ENCODE measurements at places on chromosomes 1 and 21.

DNA sequence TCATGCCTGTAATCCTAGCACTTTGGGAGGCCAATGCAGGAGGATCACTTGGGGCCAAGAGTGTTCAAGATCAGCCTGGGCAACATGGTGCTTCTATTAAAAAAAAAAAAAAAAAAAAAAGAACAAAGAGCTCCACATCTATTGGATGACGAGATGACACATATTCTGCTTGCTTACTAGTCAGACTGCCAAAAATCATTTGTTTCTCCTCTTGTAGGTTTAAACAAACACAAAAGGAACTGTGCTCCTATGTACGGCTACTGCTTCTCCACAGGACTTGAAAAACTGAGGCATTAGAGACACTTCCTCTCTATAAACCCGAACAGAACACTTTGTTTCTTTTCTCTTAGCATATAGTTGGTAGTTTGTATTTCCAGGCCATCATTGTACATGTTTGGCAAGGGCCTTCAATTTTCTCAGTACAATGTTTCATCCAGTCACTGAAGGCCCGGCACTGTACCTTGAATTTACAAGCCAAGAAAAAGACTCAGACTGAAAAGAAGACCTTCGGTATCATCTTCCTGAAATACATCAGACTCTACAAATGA is 6.0 kb downstream of the TRIT1 start:
- DNase-seq: no peak

GRCh38 chr21:33300701-33301631 is 23.8 kb upstream of the IFNAR1 start:
- no peak for DNase-seq

GRCh38 chr1:182598296-182598695 is 5.9 kb downstream of the RGS16 start:
- DNase-seq: no peak

DNA sequence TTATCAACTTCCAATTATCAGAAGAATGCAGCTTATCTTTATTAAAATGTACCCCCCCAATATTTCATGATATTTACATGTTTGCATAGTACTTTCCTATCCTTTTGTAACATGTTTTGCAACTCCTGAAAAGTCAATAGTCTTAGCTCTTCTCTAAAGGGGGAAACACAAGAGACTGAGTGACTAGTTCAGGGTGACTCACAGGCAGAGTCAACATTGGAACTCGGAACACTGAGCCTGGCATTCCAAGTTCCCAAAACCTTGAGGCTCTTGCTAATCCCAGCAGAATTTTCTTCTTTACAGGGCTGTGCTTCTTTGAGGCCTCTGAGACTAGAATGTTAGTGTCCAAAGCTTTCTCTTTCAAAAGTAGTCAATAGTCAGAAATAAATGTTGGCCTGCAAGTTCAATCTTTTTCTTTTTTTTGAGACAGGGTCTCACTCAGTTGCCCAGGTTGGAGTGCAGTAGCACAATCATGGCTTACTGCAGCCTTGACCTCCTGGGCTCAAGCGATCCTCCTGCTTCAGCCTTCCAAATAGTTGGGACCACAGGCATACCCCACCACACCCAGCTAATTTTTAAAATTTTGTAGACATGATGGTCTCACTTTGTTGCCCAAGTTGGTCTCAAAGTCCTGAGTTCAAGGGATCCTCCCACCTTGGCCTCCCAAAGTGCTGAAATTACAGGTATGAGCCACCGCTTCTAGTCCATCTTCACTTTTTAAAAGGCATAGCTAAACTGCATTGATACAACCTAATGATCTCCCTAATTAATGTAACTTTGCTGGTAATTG is 37.5 kb downstream of the ZNF281 start:
- no peak for DNase-seq

DNA sequence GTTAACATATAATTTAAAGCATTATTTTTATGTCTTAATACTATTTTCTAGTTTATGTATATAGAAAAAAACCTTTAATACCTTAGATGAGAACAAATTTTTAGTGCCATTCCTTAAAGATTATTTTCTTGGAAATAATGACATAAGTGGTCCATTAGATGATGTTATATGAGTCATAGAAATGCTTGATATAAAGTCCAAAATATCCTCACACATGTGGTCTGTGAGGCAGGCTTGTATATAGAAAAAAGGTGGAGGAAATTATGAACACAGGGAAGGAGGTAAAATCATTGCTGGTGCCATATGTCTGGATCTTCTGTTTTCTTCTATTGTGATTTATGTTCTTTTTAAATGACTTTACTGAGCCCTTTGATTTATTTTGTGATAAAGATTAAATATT is 79.3 kb downstream of the MAP3K7CL start:
- DNase-seq: no peak

GRCh38 chr1:183804916-183805841 is at the start of gene RGL1:
Gene RGL1 (plus strand): TSS chr1:183805120. CDS start chr1:183805298, 178 bp downstream.
- DNase-seq: peak; percentile 80

DNA sequence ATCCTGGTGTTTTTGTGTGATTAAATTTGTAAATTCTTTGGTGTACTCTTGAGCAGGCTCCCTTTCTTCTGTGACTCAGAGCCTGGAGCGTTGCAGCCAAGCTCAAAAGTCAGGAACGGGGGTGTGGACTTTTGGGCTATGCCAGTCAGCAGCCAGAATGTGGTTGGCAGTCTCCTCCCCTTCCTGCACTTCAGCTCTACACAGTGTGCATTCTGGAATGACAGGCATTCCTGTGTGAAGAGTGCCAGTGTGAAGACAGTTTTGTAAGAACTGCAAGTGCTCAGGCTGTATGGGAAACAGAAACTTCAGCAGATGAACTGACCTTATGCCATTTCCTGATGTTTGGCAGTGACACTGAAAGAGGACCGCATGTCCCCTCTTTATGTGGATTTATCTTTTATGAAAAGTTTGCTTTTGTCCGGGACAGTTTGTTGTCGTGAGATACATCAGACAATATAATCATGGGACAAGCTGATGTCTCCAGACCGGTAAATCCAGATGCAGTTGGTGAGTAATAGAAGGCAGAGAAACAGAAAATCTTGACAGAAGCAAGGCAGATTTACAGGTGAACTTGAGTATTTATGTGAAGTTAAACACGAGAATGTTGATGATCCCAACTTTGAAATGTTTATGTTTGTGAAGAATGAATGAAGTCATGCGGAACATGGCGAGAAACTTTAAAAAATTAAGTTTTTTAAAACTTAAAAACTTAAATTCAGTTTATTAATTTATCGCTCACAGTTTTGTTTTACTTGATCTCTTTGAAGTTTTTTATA is 67.7 kb upstream of the RCC1 start:
- no peak for DNase-seq

- no peak for DNase-seq
Measured at GRCh38 chr21:30605968-30606367, 5.1 kb downstream of the KRTAP22-1 start.

DNA sequence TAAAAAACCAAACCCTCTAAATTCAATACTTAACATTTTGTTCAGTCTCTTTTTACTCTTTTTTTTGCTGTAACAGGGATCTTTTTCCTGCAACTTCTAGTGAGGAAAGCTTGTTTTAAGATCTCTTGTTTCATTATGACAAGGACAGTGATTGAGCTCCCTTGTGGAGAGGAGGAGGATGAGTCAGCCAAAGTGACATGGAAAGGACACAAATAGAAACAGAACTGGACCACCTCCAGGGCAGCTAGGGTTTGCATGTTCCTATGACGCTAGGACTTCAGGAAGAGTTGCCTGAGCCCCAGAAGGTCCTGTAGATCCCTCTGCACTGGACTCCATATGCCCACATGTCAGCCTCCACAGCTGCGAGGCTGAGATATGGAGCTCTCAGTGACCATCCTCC is 212.6 kb upstream of the FAM78B start:
- no peak for DNase-seq

DNA sequence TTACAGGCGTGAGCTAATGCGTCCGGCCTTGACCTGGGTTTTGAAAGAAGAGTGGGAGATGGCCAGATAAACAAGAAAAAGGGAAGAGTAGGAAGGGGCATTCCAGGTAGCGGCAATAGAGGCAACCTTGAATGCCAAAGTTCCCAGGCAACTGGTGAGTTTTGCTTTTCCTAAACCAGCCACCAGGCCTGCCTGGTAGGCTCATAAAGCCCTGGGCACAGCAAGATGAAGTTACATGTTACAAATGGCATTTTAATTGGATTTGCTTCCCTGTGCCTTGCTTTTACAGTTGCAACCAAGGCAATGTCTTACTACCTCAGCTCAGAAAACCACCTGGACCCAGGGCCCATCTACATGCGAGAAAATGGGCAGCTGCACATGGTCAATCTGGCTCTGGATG is 5.5 kb downstream of the LRRC42 start:
- no peak for DNase-seq

DNA sequence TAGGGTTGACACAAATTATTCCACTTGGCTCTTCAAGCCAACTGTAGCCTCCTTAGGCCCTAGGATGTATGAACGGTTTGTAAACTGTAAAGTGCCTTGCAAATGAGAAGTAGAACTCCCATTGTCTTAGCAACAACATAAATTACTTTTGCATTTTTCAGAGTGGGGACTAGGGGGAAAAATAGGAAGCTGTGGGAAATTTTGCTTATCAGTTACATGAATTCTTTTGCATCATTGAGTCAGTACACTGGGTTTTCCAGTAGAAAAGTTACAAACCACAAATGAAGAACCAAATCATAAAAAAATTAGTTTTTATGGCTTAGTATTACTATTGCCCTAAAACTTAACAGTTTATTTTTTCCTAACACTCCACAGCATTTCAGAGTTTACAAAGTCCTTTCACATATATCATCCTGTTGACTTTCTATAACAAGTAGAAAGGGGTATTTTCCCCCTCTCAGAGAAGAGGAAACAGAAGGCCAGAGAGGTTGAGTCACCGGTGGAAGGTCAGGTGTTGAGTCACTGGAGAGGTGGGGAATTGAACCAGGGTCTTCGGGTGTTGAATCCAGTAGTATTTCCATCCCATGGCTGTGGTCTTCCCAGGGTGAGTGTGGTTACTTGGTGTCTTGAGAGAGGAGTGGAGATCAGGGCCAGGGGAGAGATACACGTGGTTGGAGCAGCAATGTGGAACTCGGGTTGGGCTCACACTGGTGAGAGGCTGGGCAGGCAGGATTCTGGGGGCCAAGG is 71.9 kb upstream of the USP24 start:
- no peak for DNase-seq

- DNase-seq: no peak
Measured at GRCh38 chr1:52928015-52928404, 934 bp downstream of the SCP2 start.

DNA sequence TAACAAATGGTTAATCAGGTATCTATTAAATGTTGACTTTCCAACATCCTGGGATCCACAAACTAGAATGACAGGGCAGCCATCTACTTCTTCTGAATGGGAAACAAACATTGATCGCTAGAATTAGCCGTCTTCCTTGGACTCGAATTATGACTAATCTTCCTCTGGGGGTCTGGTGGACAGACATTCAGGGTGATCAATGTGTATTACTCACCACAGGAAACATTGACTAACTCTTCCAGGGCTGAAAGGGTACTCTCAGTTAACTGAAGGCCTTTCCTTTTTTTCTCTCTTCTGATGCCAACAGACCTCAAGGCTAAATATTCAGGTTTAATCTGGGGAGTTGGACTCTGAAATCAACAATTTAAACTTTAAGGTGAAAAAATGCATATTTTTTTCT is 9.5 kb downstream of the NOL9 start:
- no peak for DNase-seq

- peak; percentile 71 for DNase-seq
Measured at GRCh38 chr1:27868932-27869718, 3.2 kb upstream of the THEMIS2 start.

DNA sequence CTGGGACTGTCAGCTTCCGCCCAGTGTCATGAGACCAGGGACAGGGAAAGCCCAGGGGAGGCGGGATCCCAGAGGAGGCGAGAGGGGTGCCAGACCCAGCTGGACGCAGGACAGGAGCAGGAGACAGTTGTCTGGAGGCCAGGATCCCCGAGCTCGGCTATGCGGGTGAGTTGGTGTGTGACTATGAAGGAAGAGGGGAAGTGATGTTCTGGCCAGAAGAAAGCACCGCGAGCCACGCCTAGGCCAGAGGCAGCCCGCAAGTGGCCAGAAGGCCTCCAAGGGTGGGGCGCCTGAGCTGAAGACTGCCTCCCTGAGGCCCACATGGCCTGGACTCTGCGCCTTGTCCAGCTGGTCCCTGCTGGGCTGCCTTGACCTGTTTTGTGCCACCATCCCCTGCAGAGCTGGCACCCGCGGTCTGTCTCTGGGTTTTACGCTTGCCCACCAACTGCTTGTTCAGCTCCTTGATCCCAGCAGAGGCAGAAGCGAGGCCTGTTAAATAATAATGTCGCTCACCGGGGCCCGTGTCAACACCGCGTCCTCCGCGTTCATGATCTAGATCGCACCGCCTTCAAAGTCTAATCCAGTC is 85.2 kb upstream of the ACTL8 start:
- DNase-seq: no peak

DNA sequence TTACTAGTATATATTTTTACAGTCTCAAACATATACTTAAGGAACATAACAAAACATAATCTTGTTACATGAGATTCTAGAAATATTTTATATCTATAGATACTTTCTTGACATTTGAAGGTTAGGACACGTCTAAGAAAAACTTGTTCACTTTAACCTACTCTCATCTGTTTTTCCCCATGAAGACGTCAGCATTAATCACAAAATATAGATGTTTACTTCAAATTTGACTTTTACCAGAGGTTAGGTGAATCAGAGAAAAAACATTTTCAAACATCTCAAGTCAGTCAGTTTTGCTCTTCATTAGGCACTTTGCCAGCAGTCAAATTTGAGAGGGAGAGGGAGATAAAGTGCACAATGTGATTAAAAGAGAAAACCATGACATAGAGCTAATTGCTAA is 47.7 kb downstream of the BRINP3 start:
- no peak for DNase-seq

DNA sequence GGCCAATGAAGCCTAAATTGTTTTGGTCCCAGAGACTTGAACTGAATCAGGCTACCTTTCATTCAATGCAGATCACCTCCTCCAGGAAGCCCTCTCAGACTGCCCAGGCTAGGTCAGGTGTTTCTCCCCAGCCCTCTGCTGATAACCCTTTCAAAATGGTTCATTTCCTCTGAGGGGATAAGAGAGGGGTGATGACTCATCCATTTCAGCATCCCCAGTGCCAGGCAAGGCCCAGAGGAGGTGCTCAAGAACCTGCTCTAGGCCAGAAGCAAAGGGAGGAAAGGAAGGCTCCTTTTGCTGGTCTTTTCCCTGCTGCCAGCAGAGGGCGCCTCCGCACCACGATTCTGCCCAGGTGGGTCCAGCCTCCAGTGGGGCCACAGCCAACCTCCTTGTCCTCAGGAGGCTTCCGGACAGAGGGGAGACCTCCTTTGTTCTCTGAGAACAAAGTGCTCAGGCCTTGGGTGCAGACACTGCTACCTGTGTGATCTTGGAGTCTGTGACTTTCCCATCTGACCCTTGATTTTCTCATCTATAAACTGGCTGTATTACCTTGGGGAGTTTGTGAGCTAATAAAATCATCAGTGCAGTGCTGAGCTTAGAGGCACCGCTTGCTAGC is 45.3 kb upstream of the ARHGEF10L start:
- DNase-seq: peak; percentile 41

GRCh38 chr21:36909901-36910561 is 56.4 kb downstream of the HLCS start:
- no peak for DNase-seq

DNA sequence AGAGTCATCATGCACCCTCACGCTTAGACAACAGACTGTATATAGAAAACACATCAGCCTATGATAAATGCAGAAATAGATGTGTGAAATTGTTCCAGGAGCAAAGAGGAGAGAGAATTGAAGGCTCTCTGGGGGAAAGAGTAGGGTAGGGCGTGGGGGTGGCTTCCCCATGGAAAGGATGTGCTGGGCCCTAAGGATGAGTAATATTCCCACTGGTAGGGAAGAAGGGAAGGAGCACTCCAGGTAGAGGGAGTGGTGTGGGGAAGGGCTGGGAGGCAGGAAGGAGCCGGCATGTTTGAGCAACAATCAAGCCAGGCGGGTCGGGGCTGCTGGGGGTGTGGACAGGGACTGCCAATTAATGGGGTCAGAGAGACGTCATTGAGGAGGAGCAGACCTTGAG is 10.1 kb upstream of the DISP3 start:
- no peak for DNase-seq
